ENCODE measurements at places on chromosomes 13 and 19.
A peak's percentile ranks its signal among the peaks of the same experiment; 100 is the strongest.

- DNase-seq = no peak
Measured at GRCh38 chr13:46492946-46493345, 60.0 kb upstream of the LRCH1 start.

- DNase-seq = no peak
Measured at GRCh38 chr13:74193391-74193790, 59.2 kb upstream of the KLF12 start.

DNA sequence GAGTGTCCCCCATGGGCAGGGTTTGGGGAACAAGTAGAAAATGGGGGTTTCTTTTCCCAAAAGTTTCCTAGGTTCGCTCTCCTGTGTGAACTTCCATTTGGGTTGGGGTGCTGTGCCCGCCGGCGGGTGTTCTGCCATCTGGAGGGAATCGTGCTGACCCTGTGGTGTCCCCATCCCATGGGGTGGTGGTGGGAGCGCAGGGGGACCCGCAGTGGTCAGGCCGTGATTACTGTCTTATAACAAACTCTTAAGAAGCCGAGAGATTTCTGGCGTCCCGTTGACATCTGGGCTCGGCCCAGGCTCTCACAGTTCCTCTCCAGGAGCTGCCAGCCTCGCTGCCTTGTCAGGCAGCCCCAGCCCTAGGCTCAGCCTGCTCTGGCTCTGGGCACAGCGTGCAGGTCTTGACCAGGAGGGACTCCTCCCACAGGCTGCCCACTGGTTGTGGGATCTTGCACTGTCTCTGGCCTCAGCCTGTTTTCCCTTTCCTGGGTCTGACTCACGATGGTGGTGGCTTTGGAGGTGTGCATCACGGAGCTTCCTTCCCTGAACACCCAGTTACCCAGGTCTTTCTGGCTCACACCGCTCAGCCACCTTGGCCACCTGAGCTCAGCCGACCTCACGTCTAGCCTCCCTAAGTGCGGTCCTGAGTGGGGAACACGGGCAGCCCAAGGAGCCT is 34.5 kb downstream of the PLEKHJ1 start:
- no peak for DNase-seq

- no peak for DNase-seq
Measured at GRCh38 chr13:111120422-111120821, 5.3 kb downstream of the ARHGEF7 start.

DNA sequence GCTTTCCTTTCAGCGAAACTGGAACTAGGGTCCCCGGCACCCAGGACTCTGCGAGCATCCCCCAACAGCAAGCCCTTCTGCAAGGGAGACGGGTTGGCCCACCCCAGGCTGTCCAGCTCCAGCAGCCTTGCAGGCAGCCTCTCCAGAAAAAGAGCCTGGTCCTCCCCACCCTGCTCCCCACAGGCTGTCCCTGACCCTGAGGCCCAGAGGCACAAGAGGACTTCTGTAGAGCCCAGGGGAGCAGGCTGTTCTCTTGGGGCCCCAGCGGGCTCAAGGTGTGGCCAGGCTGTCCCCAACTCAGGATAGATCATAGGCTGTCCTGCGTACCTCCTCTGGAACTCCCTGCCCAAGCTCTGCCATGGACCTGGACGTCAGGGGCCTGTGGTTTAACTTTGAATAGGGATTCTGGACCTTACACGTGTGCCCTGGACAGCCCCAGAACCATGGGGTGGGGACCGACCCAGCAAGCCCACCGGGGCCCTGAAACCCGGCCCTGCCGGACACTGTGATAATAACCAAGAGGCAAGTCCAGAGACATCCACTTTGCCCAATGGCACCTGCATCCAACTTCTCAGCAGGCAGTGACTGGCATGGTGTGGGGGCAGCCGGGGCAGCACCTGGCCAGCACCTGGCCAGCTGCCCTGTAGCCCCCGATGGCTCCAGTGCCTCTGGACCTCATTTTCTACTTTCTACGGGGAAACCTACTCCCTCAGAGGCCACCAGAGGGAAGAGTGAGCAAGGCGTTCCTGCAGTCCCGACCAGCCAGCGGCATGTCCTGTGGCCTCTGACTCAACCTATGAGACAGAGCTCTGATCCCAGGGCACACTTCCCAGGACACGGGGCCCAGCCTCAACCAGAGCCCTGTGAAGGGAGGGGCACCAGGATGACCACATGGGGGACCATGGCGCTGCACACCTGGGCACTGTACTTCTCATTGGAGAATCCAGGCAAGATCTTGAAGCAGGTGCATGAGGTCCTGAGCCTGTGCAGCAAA is 50.9 kb upstream of the TPM4 start:
- no peak for DNase-seq

GRCh38 chr19:29188289-29189032 is 24.5 kb downstream of the UQCRFS1 start:
- DNase-seq = no peak

DNA sequence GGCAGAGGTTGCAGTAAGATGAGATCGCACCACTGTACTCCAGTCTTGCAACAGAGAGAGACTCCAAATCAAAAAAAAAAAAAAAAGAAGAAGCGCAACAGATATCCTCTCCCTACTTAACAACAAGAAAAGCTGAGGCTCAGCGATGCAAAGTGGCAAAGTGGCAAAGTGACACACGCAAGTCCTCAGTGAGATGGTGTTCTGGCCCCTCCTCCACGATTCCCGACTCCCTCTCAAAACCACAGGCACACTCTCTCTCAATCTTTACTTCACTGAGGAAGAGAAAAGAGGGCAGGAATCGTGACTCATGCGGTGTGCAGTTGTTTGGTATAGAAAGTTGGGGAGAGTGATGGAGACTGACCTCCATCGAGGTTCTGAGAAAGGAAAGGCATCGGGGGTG is 12.6 kb downstream of the FFAR2 start:
- no peak for DNase-seq

DNA sequence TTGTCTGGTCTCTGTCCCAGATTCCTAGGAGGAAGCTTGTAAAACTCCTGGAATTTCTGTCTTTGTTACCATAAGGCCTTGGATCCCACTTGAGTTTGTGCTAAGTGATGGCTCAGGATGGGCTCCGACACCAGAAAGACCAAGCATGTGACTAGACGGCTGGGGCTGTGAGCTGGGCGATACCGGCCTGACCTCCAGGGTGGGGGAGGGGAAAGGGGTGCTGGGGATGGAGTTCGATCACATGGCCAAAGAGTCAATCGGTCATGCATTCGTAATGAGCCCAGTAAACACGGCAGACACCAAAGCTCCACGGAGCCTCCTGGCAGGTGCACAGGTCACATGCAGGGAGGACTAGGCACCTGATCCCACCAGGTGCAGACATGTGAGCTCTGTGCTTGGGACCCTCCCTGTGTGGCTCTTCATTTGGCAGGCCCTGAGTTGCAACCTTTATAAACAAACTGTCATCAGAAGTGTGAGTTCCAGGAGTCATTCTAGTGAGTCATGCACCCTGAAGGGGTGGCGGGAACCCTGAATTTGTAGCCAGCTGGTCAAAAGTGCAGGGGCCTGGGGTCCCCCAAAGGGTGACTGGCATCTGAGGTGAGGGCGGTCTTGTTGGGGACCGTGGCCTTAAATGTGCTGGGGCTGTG is 27.1 kb downstream of the ELAVL1 start:
- DNase-seq = no peak

GRCh38 chr13:106756446-106756845 is 188.5 kb upstream of the ARGLU1 start:
- DNase-seq = no peak

GRCh38 chr19:47896773-47897172 is 10.7 kb upstream of the SULT2A1 start:
- no peak for DNase-seq

GRCh38 chr19:30227661-30228112 is 144.5 kb upstream of the ZNF536 start:
- DNase-seq = no peak

DNA sequence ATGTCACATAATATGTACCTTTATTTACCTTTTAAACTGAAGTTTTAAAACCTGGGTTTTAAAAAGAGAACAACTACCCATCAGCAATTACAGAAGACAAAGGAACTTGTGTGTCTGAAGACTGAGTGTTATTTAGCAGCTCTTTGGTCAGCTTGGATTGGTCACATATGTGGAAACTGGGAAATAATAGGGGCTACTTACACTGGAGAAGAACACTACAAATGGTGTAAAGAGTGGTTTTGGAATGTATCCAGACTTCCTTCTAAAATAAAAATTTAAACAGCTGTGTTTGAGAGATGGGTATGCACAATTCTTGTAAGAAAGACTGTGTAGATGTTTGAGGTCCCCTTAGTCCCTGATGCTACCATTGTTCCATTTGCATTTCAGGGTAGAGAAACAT is 13.3 kb downstream of the TNFRSF19 start:
- no peak for DNase-seq

DNA sequence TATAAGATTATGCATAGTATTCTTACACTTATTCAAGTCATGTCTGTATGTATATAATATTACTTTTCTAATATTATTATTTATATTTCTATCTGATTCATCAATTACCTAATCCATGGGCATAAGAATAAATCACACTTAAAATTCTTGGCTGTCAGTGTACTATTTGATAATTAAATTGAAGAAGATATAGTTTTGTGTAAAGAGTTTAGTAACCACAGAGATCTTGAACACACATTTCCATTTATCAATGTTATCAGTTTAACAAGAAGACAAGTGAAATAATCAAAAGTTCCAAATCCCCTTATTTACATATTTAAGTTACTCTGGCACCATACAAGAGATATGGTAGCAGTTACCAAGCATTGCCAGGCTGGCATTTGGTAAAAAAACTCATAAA is 244.5 kb downstream of the OXGR1 start:
- no peak for DNase-seq

- DNase-seq = no peak
Measured at GRCh38 chr13:74389056-74389455, 254.9 kb upstream of the KLF12 start.

DNA sequence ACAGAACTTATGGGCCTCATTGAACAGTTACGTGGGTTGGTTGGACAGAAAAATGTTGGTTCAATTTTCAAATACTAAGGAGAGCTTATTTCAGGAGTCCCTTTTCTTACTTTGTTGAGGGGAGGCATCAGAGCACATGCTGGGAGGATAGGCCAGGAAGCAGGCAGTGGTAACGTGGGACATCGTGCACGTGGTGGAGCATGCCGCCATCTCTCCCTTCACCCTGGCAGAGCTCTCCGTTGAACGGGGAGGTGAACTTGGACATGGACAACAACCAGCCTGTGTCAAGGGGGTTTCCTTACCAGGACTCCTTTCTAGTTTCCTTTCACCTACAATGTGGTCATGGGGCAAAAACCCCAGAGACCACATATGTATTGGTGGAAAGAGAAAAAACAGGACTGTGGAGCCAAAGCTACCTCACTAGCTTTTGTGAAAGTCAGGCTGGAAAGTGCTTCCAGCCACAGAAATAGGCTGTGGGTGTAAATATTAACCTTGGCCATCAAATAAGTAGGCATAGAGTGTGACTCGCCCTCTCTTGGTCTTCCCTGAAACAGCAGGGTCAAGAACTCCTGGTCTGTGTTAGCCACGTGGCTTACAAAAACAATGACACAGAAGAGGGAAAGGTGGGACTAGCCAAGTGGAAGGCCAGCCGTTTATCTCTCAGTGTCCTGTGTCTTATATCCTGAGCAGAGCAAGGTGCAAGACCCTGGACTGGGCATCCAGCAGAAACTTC is 14.4 kb downstream of the MICOS13 start:
- DNase-seq = no peak

GRCh38 chr19:39411081-39411831 is 1.2 kb upstream of the PLEKHG2 start:
- DNase-seq = no peak

DNA sequence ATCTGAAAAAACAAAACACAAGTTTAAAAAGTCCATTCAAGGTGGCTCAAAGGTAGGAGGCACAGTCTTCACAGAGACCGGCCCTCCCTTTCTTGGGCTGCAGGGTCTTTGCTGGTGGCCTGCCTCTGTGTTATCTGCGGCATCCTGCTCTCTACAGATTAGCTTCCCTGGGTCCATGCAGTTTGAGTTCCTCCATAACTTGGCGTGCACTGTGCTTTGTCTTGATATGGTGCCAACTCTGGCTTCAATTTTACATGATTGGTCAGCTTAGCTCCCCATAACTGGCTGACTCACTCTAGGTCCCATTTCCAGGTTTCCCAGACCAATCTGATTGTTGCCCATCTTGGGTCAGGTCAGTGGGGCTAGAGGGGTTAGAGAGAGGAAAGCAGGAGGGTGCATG is 41.8 kb downstream of the TPT1 start:
- DNase-seq = no peak

GRCh38 chr19:9309139-9309973 is at the start of gene ZNF699:
TSS of gene ZNF699 (minus strand) at chr19:9309838. CDS start at chr19:9305119, 4,719 bp downstream.
- peak; percentile 96 for DNase-seq

DNA sequence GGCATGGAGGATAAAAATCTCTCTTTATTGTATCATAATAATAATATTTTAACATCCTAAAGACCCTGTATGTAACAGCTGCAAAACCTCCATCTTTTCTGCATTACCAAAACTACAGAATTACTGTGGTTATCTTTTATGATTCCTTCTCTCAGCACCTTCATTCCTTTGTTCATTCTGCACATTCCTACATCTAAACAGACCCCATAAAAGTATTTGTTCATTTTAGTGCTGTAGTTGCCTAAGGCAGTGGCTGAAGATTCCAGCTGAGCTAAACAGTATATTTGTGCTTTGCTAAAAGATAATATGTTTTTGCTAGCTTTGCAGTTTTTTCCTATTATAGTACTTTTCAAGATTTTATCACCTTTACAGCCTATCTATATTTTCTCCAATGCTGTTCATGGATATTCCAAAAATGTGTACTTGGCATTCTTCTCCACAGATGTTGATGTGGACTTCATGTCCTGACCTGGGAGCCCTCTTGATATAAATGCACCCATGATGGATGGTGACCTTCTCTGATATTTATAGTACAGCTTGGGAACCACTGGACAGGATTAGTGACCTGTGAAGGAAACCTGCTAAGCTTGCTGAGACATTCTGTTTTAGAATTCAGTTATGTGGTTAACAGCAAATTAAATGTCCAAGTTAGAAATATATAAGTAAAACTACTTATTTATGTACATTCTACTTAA is 2832.9 kb upstream of the PCDH20 start:
- DNase-seq = no peak

DNA sequence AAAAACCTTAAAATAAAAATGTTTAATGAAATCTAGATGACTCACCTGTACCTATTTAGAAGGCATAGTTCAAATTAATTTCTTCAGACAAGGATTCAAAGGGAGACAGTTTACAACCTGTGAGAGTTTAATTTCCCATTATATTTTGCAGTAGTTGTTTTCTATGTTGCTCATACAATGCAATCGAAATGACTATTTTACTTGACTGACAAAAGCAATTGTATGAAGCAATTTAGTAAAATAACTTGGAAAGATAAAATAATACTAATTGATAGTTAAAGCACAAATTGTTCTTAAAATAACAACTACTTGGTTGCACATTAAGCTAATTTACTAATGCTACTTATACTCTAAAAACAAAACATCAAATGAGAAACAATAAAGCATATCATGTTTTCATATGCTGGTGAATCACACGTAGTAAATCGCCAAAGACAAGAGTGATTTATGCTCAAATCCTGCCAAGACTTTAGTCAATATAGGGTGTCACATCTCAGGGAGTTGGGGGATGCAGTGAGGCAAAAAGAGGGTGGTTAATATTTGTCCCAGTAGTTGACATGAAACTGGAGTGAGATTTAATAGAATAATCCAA is 6.4 kb downstream of the DACH1 start:
- no peak for DNase-seq
